ENCODE measurements at places on chromosomes 7 and 10.

DNA sequence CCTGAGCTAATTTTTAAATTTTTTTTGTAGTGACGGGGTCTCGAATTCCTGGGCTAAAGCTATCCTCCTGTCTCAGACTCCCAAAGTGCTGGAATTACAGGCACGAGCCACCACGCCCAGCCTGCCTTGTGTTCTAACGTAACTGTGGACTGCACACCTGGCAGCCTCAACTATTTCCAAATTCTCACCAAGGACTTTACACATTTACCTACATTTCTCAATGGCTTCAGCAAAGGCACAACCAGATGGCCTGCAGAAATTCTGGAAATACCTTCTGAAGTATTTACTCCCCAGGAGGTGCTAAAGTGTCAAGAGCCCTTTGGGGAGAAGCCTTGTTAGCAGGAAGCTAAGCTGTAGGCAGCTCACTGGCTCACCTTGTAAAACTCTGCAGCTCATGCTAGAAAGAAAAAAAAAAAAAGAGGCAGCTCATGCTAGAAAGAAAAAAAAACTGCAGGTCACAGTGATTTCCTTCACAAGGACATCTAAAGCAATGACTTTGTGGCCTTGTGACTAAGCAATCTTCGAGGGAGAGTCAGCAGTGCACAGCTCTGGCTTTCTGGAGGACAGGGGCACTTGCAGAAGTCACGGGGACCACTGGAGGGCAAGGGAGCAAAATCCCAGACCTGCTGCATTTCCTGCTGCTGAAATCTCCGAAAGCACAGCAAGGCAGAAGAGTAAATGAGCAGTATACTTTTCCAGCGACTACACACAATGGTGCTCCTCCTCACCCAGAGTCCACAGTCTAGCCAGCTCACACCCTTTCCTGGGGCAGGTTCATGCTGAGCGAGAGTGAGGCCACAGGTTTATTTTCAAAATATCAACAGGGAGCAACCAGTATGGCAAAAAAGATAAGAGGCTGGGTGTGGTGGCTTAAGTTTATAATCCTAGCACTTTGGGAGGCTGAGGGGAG is 40.4 kb downstream of the BAIAP2L1 start:
- DNase-seq: no peak

GRCh38 chr10:131915990-131916766 is 15.4 kb downstream of the PPP2R2D start:
- no peak for DNase-seq

GRCh38 chr7:43229801-43230200 is 117.4 kb downstream of the HECW1 start:
- no peak for DNase-seq

- no peak for DNase-seq
Observed at GRCh38 chr10:127889605-127890195, 3.0 kb downstream of the CLRN3 start.

DNA sequence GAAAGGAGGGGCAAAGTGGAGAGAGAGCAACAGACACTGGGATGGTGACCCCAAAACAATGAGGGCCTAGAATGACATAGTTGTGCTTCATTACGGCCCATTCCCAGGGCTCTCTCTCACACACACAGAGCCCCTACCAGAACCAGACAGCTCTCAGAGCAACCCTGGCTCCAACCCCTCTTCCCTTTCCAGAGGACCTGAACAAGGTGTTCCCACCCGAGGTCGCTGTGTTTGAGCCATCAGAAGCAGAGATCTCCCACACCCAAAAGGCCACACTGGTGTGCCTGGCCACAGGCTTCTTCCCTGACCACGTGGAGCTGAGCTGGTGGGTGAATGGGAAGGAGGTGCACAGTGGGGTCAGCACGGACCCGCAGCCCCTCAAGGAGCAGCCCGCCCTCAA is 20.7 kb downstream of the PRSS2 start:
- DNase-seq: no peak

DNA sequence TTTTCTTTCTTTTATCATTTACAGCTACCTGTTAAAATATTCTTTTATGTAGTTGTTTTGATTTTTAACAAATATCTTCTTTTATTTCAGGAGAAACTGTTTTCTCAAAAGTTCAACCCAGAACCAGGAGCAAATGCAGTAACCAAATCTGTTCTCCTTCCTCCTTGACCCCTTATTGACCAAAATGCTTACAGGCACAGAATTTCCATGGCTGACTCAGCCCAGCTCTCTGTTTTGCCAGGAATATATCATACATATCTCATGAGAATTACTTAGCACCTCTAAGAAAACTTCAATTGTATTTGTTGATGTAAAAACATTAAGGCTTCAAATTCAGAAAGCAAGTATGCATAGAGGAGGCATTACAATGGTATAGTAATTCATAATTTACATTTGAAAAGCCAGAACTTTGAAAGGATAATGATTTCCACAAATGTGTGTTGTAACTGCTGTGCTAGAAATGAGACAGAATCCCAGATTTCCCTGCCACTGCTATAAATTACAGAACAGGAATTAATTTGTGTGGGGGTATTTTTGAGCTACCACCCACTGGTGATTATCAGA is 2.2 kb downstream of the GSAP start:
- DNase-seq: no peak

- DNase-seq: no peak
Observed at GRCh38 chr10:107577221-107577620, 412.7 kb upstream of the SORCS1 start.

DNA sequence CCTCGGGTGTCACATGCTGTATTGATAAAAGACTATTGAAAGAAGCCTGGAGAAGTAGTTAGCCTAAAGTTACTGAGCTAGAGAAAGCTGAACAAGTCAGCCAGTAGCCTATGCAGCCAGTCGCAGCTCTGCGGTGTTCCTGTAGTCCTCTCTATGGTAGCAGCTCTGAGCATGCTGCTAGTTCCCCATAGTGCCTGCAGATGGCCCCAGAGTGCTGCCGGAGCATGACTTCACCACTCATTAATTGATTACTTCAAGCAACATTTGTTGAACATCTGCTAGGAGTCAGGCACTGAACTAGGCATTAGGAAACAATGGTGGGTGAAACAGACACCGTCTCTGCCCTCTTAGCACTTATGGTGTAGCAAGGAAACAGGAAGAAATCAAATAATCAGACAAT is 422.7 kb downstream of the SORCS3 start:
- peak; percentile 22 for DNase-seq

- no peak for DNase-seq
Observed at GRCh38 chr10:127168261-127168660, 28.1 kb downstream of the INSYN2A start.

DNA sequence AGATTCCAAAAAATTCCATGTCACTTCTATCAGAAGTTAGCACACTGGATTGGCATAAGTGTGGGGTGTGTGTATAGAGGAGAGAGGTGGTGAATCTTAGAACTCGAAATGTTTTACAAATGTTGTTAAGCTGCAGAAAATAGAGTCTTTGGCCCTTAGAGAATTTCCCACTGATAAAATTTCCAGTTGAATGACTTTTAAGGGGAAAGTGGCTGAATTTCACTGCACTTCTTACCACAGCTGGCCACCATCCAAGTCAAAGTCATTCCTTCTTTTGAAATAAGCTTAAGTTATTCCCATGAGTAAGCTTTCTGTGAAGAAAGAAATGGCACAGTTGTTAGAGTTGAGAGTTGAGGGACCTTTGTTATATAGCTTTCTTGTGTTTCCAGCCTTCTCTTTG is 13.9 kb downstream of the VCL start:
- DNase-seq: no peak

GRCh38 chr10:69855346-69856111 is 53.8 kb downstream of the COL13A1 start:
- DNase-seq: no peak

- no peak for DNase-seq
Observed at GRCh38 chr10:88059190-88059589, 195.8 kb downstream of the PTEN start.

DNA sequence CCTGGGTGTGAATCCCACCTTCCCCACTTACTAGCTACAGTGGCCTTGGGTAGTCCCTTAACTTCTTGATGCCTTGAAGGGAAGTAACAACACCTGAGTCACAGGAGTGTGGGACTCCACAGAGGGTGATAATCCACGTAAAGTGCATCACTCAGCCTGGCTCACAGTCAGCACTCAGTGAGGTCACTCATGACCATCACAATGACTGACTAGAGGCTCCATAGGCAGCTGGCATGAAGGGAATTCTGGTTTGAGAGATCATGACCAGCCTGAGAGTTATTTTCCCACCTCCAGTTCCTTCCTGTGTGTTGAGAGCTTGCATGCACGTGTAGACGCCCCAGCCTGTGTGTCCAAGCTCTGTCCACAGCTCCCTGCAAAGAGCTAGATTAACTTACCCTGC is 34.8 kb downstream of the NEUROG3 start:
- no peak for DNase-seq

- peak; percentile 58 for DNase-seq
Observed at GRCh38 chr10:110002801-110003523, 4.8 kb upstream of the ADD3 start.

Data from NCI-H526 (cell line).